ENCODE measurements at places on chromosomes 7 and 10.
A peak's percentile ranks its signal among the peaks of the same experiment; 100 is the strongest.

GRCh38 chr7:134778941-134779740, at the start of gene CALD1:
Gene CALD1 (plus strand): TSS chr7:134779634. CDS start chr7:134867734, 88,100 bp downstream.
- DNase-seq: no peak

DNA sequence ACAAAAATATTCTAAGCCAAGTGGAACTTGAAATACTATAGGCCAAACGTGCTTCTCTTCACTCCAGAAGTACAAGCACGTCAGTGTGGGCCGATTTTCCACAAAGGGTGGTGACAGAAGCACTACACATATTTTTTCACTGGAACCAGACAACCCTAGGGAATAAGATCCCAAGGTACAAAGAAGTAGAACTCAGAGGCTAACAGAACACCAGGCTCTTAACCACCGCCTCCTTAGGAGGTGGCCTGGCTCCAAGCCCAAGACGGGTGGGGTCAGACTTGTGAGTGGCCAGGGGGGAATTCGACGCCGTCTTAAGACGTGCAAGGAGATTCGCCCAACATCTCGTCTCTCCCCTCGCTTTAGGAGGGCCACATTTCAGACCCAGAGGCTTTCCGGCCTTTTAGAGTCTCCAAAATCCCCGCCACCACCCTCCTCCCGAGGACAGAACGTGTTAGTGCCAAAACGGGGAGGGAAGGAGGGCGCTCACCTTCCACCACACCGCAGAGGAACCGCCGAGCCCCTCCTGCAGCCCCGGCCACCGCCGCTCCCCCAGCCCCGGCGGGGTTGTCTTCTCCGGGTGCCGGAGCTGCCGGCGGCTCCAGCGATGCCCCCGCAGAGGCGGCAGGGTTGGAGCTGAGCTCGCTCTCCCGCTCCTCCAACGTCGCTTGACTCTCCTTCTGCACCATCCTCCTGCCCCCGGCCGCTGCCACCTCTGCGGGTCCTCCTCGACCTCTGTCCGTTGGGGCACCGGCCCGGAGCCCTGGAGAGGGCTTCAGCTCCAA, 716 bp downstream of the OGA start:
- peak; percentile 19 for DNase-seq

GRCh38 chr10:58839771-58840170, 327.1 kb downstream of the BICC1 start:
- DNase-seq: no peak

DNA sequence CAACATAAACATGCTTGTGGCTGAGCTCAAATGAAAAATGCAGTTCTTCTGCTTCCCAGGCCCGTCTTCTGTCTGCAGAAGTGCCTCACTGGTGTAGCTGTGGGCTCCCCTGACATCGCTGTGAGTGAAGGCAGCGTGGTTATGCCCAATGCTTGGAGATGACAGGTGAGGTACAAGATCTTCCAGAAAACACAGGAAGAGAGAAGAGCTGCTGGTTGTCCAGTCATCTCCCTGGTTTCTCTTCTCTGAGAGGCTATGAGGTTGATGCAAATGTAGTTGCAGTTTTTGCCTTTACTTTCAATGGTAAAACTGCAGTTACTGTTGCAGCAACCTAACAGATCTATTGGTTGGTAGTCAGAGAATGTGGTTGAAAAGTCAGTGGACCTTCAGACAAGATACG, 223.6 kb downstream of the GATA3 start:
- DNase-seq: no peak

DNA sequence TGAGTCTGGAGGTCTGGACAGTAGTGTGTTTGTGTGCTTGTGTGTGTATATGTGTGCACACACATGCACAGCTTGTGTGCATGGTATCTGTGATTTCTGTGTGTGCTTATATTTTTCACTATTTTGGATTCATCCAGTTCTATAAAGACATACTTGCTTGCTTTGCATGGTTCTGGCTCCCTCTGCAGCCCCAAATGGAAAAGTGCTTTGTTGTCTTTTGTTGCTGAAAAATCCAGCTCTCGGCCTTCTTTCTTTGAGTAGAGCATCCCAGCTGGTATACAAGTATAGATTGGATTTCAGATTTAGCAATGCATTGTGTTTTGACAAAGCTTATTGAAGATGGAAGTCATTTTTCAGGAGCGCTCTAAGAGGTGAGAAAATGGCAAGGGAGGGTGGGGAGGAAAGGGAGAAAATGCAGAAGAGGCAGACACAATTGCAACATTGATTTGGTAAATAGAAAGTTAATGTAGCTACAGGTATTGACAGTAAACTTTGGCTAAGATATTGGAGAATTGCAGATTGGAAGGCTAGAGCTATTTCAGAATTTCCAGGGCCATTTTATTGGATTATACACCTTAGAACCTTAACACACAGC, 333.9 kb downstream of the AUTS2 start:
- DNase-seq: no peak

- DNase-seq: no peak
Observed at GRCh38 chr7:90719155-90719554, 123.0 kb downstream of the CDK14 start.

All from CD4-positive, alpha-beta memory T cell (primary cell).